Right renal pelvis (tissue), 4 donors: ENCODE measurements at places on chromosomes 2 and 18.

DNA sequence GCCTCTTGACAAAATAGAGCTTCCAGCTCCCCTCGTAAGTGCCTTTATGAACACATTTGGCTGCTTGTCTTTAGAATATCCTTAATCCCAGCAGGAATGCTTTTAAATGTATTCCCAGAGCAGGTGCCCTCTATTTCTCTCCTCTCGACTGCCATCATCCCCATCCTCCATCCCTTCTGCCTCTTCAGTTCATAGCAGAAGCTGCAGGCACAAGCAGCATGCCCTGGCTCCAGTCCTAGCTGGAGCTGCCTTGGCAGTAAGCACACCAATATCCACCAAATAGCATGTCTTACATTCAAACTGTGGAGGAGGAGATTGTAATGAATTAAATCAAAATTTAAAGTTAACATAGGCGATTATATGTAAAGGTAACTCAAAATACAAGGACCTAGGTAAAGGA, 891.3 kb upstream of the SLC39A10 start:
- no peak for DNase-seq

GRCh38 chr18:27579364-27579763, 394.3 kb upstream of the CHST9 start:
- DNase-seq, result no peak

GRCh38 chr2:238413368-238413767, 13.4 kb upstream of the ASB1 start:
- no peak for DNase-seq

DNA sequence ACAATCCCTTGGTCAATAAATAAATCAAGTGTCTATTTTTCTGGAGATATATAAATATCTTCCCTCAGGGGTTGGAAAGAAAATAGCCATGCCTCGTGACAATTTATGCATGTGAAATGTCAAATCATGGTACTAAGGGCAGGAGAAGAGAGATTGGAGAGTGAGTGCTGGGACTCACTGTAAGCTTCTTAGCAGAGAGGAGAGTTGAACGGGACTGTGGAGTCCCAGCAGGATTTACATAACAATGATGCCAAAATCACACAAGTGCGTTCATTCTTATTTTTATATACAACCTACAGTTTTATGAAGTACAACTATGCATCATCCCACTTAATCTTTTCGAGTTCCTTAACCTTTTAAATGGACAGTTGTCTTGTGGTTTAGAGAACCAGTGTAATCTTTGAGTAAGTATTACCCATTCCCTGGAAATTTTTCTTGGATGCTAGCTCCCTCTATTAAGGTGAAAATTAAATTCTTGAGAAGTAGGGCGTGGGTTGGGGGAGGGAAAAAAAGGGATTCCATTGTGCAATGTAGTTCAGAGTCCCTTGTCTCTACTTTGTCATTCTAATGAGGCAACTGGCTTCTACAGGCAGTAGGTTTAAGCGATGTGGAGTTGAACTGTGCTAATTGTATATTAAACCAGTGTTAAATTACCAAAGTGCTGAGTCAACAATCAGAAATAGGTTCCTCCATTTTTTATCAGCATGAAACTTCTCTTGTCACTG, 143.6 kb upstream of the EPHA4 start:
- no peak for DNase-seq

DNA sequence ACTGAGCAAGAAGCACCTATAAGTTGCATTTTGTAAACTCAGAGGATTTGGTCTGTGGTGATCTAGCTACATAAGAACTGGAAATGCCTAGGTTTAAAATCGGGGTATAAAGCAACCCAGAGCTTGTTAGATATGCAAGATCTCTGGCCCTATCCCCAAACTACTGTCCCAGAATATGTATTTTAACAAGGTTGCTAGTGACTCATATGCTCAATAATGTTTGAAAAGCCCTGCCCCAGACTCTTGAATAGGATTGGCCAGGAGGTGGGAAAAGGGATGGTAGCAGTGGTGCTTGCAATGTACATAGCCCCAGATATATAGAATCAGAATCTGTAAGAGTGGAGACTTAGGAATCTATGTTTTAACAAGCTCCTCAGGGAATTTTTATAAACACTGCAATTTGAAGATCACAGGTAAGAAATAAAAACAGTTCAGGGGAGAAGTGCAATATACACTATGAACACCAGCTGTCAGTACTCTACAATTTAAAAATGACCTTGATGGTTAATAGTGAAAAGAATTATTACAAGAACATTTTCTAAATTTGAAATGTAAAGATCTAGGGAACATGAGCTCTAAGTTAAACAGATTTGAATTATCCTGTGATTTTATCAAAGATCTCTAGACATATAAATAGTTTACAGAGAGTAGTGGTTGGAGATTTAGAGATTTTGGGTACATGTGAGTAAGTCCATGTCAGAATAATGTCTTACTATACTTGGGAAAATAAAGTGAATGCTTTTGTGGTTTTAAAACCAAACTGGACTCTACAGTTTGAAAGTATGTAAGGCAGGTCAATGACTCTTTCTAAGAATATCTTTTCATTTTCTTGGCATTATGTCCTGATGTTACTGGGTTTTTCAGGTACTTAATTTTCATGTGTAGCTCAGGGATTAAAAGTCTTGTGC, 7.7 kb upstream of the MMADHC start:
- no peak for DNase-seq

DNA sequence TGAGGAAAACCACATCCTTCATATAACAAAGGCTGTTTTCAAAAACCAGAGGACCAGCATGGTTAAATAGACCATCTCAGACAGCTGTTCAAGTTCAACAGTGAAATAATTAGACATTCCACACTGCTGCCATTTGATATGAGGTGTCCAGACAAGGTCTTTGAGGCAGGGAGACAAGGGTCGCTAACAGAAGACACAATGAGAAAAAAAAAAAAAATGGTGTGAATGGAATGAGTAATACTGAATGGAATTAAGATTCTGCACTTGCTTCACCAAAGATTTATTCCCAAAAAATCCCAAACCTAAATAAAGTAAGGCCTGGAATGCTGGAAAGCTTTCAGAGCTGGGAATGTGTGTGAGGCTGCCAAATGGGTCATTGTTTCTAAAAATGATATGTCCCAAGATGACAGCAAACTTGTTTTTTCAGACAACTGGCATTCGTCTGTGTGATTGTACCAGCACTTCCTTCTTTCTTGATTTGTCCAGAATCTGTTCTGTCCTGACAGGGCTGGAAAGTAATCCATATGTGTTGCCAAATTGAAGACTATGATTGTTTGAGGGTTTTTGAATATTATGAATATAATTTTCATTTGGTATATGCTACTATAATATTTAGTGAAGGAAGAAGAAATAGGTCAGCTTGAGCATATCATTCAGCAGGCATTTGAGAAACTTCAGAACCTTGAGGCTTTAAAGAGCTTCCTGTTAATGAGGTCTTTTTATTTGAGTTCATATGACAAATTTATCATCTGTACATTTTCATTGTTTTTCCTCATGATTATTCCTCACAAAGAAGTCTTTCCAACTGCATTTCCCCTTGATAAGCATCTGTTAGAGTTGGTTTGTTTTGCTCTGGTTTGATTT, 85.2 kb upstream of the ITGA4 start:
- DNase-seq, result no peak

- DNase-seq, result no peak
Observed at GRCh38 chr18:68083131-68083530, 566.6 kb upstream of the DSEL start.

DNA sequence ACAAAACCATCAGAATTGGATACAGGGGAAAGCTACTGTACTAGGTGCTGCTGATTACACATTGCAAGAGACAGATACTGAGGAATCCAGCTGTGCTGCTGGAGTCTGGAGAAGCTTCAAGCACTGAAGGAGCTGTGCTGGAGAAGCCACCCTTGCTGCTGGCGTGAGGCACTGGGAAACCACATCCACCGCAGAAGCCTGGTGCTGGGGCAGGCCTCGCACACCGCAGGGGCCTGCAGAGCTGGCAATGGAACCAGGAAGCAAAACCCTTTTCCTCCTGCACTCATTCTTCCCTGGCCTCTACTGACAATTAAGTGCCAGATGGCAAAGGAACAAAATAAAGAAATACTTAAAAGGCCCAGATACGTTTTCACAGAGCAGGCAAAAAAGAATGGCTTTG, 94.4 kb upstream of the MSH6 start:
- DNase-seq, result no peak

DNA sequence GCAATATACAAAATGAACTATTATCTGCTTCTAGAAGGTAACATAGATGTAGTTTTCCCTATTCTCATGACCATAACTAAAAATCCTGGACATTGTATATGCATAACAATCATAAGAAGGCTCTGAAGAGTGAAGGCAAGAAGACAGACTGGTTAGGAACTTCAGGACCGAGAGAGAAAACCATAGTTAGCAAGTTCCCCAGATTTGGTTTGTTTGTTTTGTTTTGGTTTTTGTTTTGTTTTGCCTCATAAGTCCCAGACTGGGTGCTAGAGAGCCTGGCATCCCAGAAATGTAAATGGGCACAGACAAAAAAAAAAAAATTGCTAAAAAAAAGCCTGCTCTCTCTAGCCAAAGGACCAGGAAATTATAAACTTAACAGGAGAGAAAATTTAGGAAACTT, 192.2 kb upstream of the FBXO11 start:
- DNase-seq, result no peak

DNA sequence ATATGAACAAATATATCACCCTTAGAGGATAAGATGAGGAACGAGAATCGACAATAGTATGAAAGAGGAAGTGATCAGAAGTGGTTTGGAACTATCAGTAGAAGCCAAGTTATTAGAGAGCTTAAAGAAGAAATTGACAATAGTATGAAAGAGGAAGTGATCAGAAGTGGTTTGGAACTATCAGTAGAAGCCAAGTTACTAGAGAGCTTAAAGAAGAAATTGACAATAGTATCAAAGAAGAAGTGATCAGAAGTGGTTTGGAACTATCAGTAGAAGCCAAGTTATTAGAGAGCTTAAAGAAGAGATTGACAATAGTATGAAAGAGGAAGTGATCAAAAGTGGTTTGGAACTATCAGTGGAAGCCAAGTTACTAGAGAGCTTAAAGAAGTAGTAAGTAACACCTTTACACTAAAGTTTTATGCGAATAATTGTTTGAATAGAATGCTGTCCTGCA, 175.5 kb downstream of the ZNF407 start:
- DNase-seq, result no peak

DNA sequence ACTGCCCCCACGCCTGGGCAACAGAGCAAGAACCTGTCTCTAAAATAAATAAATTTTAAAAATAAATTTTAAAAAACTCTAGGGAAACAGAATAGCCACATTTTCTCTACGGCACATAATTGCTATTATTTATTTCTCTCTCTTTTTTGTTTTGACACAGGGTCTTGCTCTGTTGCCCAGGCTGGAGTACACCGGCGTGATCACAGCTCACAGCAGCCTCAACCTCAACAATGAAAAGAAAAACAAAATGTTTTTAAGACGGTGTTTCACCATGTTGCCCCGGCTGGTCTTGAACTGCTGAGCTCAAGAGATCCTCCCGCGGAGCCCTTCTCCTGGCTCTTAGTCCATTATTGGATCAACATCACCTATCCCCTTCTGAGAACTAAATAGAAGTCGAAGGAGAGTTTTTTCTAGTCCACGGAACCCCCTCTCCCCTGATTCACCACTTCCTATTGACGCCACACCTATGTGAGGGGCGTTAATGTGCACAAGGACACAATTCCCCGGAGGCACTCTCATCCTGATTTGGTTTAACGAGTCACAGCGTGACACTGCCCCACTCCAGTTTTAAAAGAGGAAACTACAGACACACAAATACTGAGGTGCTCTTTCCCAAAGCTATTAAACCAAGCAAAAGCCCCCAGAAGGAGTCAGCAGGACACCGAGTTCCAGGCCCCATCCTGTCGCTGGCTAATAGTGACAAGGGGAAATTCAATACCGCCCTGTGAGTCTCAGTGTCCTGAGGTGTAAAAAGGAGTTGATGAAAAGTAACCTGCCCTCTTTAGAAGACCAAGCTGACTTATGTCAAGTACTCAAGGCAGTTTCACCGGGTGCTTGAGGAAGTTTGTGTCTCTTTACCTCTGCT, 1.1 kb downstream of the NPC1 start:
- no peak for DNase-seq

GRCh38 chr2:186950694-186951093, 101.7 kb upstream of the ZSWIM2 start:
- no peak for DNase-seq

- DNase-seq, result no peak
Observed at GRCh38 chr18:79792096-79792987, 5.4 kb upstream of the KCNG2 start.

DNA sequence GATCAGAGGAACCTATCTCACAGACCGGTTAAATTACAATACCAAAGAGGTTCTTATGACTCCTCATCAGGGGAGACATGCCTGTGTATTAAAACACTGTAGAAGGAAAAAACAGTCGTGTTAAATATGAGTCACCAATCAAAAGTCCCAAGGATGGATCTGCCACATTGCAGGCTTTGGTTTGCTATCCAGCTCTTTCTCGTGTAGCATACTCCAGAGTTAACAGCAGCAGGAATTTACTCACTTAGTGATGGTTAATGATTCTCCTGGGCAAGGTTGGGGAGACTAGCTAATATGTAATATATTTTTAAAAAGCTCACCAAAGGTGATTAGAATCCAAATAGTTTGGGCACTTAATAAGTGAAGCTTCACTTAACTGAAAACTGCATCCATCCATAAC, 109.7 kb downstream of the MBD5 start:
- no peak for DNase-seq

DNA sequence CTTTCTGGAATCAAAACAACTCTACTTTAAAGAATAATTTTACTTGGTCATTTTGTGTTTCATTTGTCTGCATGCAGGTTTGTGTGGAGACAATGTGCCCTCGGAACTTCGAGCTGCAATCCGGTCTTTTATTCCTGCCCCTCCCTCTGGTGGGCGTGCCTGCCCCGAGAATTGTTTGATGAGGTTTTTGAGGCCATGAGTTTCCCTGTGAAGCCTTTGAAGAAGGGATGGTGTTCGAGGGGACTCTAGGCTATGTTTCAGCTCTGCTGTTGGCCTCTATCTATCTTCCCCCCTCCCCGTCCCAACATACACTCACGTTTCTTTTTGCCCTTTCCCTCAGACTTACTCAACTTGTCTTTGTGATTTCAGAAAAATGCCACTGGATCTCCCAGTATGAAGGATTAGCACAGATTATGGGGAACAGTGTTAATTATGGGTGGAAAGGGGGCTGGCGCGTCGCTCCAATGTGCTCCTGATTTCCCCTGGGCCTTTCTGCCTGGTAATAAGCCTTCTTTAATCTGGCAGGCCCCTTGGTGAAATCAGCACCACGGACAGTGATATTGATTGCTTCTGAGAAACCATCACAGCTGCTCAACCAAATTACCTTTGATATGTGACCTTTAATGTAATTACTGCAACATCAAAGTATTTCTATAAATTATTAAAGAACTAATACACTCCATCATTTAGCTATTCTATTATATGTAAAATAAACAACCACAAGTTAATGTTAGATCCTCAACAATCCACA, 82.2 kb downstream of the CELF4 start:
- DNase-seq, result no peak

GRCh38 chr18:56962322-56962721, 184.6 kb upstream of the BOD1L2 start:
- no peak for DNase-seq
